ENCODE measurements at places on chromosomes 6 and 20. TPM values are rescaled to one million over a fixed set of nuclear protein-coding genes. Genes with fewer than 3 reads are reported as not detected.

Gene DACT2
- not detected for total RNA-seq

Gene RAET1G
- 0.13 TPM for total RNA-seq

Gene CST1
- total RNA-seq = 171 TPM

Gene ANKRD6
- total RNA-seq = 6.9 TPM

Gene CST2
- not detected for total RNA-seq

Gene SYNDIG1
- 1.8 TPM for total RNA-seq

Measured in epithelial cell of alveolus of lung (primary cell).